NCI-H510A (cell line): ENCODE measurements at places on chromosomes 3 and 15.

DNA sequence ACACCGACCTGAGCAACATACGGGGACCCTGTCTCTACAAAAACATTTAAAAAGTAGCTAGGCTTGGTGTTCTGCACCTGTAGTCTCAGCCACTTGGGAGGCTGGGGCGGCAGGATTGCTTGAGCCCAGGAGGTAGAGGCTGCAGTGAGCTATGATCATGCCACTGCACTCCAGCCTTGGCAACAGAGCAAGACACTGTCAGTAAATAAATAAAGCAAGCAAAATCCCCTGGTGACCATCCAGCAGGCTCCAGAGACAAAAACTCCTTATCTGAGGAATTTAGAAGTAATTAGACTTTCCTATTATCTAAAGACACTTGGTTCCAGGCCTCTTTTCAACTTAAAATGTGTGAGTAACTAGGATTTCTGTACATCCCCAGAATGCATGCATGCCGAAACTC, 29.5 kb upstream of the ZNF774 start:
- DNase-seq, result no peak

GRCh38 chr3:177641206-177641605, 443.9 kb upstream of the TBL1XR1 start:
- DNase-seq, result no peak

GRCh38 chr15:82105451-82106215, 59.8 kb upstream of the MEX3B start:
- peak; percentile 51 for DNase-seq

- peak; percentile 47 for DNase-seq
Measured at GRCh38 chr15:74787251-74788041, 5.6 kb downstream of the CSK start.

DNA sequence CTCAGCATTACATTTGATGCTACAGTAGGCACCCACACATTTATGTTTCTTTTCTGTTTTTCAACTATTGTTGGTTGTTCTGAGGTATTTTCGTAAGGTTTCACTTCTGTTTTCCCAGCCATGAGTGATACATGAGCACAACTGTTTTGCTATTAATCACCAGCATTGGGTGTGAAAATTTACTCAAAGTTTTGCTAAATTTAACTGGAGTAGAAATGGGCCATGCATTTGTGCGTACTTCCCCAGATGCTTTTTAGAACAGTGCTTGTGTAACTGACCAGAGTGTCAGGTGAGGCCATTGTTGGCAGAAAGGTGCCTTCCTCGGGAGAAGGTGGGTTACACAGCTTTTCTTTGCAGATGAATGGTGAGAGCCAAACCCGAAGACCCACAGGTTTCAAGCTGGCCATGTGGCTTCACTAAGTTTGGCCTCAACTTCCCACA, 70.4 kb downstream of the ST6GAL1 start:
- DNase-seq, result no peak

DNA sequence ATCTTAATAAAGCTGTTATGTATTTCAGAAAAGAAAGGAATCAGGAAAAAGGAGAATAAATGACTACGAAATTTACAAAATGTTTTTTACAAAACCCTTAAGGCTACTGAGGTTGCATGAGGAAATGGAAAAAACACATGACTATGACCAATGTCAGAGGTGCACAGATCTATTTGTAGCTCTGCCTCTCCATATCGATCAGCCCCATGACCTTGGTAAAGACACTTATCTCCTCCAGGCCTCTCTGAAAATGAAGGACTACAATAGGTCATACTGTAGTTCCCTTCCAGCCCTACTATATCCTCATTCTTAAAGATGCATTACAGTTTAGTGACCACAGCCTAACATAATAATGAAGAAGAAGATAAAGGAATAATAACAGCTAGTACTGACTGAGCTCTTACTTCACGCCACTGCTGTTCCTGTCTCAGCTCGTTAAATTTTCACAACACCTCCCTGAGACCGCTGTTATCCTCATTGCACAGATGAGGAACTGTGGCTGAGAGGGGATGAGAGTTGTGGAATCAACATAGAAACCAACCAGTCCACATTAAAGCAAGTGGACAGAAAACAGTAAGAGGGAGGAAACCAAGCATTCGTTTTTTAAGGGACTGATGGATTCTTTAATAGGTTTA, 163.2 kb downstream of the MAGI1 start:
- no peak for DNase-seq

- no peak for DNase-seq
Measured at GRCh38 chr3:142282503-142282902, 57.1 kb upstream of the GK5 start.

GRCh38 chr3:18445401-18446148, 20.4 kb upstream of the SATB1 start:
- DNase-seq, result no peak

DNA sequence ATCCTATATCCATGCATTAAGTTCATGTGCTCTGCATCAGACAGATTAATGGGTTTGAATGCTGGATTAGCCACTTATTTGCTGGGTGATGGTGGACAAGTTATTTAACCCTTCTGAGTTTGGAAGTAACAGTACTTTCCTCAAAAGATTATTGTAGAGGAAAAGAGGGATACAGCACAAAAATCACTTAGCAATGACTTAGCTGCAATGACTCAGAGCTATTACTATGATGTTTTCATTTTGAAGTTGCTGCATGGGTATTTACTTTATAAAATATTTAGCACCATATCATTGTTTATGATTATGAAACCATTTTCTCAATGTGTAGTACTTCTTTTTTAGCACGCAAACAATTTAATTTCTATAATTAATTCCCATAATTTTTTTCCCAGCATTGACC, 248.4 kb downstream of the MYRIP start:
- no peak for DNase-seq

GRCh38 chr3:53921296-53921695, 29.6 kb upstream of the SELENOK start:
- no peak for DNase-seq
